Naive thymus-derived CD4-positive, alpha-beta T cell (primary cell): ENCODE measurements at places on chromosomes 5 and 9.

DNA sequence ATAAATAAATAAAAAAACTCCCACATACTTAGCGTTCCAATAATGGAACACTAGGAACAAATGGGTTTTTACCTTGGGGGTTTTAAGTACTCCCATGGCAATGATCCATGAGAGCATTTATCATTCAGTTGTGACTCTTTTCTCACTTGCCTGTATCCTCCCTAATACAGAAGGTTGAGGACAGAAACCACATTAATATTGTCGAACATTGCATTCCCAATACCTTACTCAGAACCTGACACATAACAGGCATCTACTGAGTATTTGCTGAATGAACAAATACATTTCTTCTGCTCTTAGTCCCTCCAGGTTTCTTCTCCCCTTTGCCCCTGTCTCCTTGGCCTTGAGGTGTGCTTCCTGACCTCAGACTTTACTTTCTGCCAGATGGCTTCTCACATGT is 175.9 kb downstream of the CEMIP2 start:
- no peaks in the 10 kb centered on the region for H3K27me3 ChIP-seq
- no peaks in the 10 kb centered on the region for H3K4me1 ChIP-seq
- no peaks in the 10 kb centered on the region for H3K36me3 ChIP-seq
- no peak overlapping the region for H3K27ac ChIP-seq
- DNase-seq, result no peak
- no peak overlapping the region for H3K4me3 ChIP-seq

DNA sequence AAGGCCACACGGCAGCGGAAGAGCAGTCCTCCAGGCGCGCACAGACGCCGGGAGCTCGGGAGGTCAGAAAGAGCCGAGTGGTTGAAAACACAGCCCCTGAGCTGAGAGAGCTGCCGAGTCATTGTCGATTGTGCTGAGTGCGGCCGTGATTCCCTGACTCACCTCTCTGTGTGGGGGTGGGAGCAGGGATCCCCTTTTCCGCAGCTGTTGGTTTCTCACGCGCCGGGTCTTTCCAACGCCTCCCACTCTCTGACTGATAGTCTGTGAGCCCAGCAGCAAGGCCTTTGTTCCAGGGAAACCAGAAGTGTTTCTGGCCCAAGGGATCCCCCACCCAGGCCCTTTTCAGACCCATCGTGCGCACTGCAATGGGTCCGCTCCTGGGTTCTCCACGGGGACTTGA is 97.3 kb downstream of the MRPL36 start:
- no peaks in the 10 kb centered on the region for H3K4me1 ChIP-seq
- no peak overlapping the region for H3K27ac ChIP-seq
- no peaks in the 10 kb centered on the region for H3K36me3 ChIP-seq
- DNase-seq, result no peak

- no peaks in the 10 kb centered on the region for H3K4me1 ChIP-seq
- H3K36me3 ChIP-seq, result no peaks in the 10 kb centered on the region
- DNase-seq, result no peak
- H3K27ac ChIP-seq, result no peak overlapping the region
- H3K27me3 ChIP-seq, result no peaks in the 10 kb centered on the region
Measured at GRCh38 chr9:38017885-38018186, 51.2 kb downstream of the SHB start.

DNA sequence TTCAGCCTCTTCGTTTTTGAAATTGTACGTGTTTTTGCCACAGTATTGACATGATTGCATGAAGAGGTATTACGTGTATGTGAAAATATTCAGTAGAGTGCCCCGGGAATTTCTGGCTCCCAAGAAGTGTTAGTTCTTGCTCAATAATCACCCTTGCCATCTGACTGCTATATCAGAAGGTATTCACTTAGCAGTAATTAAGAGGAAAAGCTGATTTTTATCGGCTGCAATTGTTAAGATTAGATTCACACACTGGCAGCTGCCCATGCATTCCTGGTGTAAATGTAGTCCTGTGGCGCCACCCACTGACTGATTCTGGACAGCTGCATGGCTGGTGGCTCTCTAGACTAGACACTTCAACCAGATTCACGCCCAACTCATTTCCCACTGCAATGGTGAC is 440.1 kb upstream of the ADAMTS16 start:
- no peak overlapping the region for H3K27ac ChIP-seq
- H3K4me3 ChIP-seq, result no peak overlapping the region
- DNase-seq, result no peak
- no peaks in the 10 kb centered on the region for H3K4me1 ChIP-seq
- H3K36me3 ChIP-seq, result no peaks in the 10 kb centered on the region

- H3K4me3 ChIP-seq, result no peak overlapping the region
- no peaks in the 10 kb centered on the region for H3K27me3 ChIP-seq
- no peak overlapping the region for H3K27ac ChIP-seq
- no peaks in the 10 kb centered on the region for H3K36me3 ChIP-seq
- DNase-seq, result no peak
Measured at GRCh38 chr9:13324988-13325387, 45.5 kb upstream of the MPDZ start.

GRCh38 chr5:134149571-134150303 is 27.0 kb downstream of the SKP1 start:
- H3K4me1 ChIP-seq, result peaks cover 53% of the 10 kb centered on the region
- DNase-seq, result no peak
- peak overlapping the region; percentile 56 for H3K27ac ChIP-seq
- H3K36me3 ChIP-seq, result peaks cover 50% of the 10 kb centered on the region
- no peak overlapping the region for H3K4me3 ChIP-seq

- peaks cover 82% of the 10 kb centered on the region for H3K4me1 ChIP-seq
- peak overlapping the region; percentile 85 for H3K27ac ChIP-seq
- H3K27me3 ChIP-seq, result no peaks in the 10 kb centered on the region
- peaks cover 7% of the 10 kb centered on the region for H3K36me3 ChIP-seq
Measured at GRCh38 chr9:92971121-92971520, 23.8 kb downstream of the FGD3 start.

DNA sequence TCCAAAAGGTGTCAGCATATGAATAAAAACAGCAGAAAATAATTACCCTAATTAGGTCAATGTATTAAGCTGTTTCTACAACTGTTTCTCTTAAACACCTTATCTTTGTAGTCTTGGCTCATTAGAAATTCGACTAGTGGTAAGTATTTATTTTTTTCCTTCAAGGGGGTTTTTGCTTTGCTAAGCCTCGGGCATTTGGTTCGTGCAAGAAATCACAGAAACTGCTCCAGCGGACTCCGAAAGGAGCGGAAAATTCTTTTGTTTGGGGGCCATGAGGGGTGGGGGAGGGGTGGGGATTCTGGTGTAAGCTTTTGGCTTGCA is 757 bp downstream of the ZBED3 start:
- no peak for DNase-seq
- peaks cover 6% of the 10 kb centered on the region for H3K4me1 ChIP-seq
- H3K27me3 ChIP-seq, result no peaks in the 10 kb centered on the region
- peak overlapping the region; percentile 74 for H3K4me3 ChIP-seq
- peak overlapping the region; percentile 62 for H3K27ac ChIP-seq

GRCh38 chr5:72949481-72949880 is 6.4 kb upstream of the FCHO2 start:
- DNase-seq, result no peak
- H3K27me3 ChIP-seq, result no peaks in the 10 kb centered on the region
- no peaks in the 10 kb centered on the region for H3K4me1 ChIP-seq
- no peak overlapping the region for H3K4me3 ChIP-seq

DNA sequence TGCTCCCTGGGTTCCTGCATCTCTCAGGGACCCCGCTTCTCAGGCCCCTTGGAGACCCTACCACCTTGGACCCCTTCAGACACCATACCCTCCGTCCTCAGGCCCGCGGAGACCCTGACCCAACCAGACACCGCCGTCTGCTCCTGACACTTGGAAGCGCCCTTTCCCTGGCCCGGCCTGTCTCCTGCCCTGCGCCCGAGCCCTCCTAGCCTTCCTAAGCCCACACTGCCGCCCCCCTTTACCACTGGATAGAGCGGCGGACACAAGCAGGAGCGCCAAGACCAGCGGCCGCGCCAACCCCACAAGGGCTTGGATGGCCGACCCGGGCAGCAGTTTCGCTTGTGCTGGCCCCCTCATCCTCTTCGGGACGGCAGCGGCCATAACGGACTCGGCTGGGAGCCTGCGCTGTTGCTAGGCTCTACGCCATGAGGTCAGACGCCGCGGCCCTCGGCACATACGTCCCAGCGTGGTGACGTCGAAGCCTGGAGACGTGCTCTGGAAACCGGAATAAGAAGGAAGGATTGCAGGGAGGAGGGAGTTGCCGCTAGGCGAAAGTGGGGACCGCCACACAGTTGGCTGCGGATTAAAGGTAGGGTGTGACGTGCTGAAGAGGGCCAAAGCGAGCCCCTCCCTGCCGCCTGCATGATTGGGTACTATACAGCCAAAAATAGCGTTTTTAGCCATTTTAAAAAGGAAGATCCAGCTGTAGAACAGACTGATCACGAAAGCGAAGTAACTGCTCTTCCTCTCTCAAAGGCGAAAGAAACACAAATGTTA is at the start of gene C5orf15:
Gene C5orf15, minus strand, starts transcription at position 422 of the 777 bp plus-strand sequence. Its CDS starts 41 bp downstream, at position 381.
- H3K4me1 ChIP-seq, result peaks cover 15% of the 10 kb centered on the region
- peak within 1 kb of the TSS; percentile 90 for H3K4me3 ChIP-seq
- peak; percentile 72 for DNase-seq
- no peaks in the 10 kb centered on the region for H3K36me3 ChIP-seq

DNA sequence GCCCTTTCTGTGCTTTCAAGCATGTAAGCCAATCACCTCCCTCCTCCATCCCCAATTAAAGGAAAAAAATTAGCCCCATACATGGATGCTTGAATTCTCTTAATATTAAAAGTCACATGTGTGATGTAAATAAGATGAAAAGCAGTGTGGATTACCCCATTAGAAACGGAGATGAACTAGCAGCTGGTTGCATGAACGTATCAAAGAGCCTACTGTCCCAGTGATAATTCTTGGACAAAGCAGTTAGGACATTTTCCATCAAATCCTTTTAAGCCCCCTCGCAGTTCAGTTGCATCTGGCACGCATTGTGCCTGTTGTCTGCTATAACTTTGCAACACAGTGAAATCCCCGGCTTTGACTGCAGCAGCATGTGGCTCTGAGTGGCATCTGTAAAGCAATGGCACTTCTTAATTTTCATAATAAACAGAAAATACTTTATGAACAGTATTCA is 285.6 kb downstream of the FBXL7 start:
- no peaks in the 10 kb centered on the region for H3K27me3 ChIP-seq
- no peak overlapping the region for H3K4me3 ChIP-seq
- DNase-seq, result no peak
- H3K36me3 ChIP-seq, result no peaks in the 10 kb centered on the region
- no peaks in the 10 kb centered on the region for H3K4me1 ChIP-seq

DNA sequence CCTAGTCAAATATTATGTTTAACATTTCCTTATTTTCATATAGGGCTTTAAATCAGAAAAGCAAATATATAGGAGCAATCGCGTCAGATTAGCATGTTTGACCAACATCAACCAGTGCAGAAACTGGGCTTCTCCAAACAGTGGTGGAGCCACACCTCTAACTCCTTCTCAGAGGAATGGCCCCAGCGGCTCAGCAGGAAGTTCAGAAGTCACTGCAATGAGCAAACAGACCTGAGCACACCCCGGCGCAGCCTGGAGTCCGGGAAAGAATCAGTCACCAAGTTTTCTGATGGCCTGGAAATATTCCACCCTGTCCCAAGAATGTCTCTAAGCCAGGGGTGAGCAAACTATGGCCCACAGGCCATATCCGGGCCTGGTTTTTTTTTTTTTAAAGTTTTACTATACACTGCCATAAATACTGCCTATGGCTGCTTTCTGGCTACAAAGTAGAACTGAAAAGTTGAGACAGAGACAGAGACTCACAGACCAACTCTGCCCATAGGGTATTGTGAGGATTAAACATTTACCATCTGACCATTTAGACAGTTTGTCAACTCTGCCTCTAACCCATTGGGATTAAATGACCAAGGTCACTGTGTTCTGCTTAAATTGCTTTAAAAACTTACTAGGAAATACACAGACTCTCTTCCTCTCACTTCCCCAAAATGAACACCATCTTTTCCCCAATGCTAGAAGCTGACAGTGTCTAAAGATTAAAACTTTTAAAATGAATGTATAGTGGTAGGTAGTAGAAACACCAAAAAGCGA is 5.4 kb downstream of the GOLM1 start:
- DNase-seq, result no peak
- no peak overlapping the region for H3K4me3 ChIP-seq
- H3K27ac ChIP-seq, result no peak overlapping the region
- peaks cover 4% of the 10 kb centered on the region for H3K27me3 ChIP-seq
- no peaks in the 10 kb centered on the region for H3K36me3 ChIP-seq
